HepG2 (cell line): ENCODE measurements at places on chromosomes 16 and 17. TPM values are rescaled to one million over a fixed set of nuclear protein-coding genes. Genes with fewer than 3 reads are reported as not detected.
A peak's percentile ranks its signal among the peaks of the same experiment; 100 is the strongest.

DNA sequence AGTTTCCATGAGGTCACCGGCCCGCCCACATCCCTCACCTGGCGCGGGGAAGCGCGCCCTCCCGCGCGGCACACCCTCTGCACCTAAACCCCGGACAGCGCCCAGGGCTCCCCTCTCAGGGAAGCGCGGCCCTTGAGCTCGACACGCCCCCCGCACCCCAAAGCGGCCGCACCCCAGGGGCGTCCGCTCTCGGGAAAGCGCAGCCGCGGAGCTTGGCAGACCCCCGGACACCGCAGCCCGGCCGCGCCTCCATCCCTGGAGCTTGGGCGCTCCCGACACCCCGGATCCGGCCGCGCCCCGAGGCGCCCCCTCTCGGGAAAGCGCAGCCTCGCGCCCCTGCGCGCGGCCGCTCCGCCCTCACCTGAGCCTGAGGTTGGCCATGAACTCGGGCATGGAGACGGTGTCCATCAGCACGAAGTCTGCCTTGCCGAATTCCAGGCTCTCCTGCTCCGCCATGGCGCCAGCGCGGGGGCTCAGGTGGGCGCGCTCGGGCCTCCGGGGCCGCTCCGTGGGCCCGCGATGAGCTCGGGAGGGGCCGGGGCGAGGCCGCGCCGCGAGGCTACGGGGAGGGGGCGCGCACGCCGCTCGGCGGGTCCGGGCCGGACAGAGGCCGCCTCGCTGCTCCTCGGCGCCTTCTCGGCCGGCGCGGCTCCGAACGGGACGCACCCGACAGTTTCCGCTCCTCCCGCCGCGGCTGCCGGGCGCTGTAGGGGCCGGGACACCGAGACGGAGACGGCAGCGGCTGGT lies at the start of gene MYO1D:
TSS of gene MYO1D (minus strand) at position 708 of the 747 bp plus-strand sequence. CDS start at position 456, 252 bp downstream.
- DNase-seq: peak; percentile 45
- peak within 1 kb of the TSS; percentile 63 for H3K27ac ChIP-seq
- H3K36me3 ChIP-seq: no peaks in the 10 kb centered on the region
- H3K27me3 ChIP-seq: no peaks in the 10 kb centered on the region
- peak within 1 kb of the TSS; percentile 78 for H3K4me3 ChIP-seq

GRCh38 chr17:77280304-77281121 lies 139.7 kb downstream of the SEC14L1 start:
- H3K4me3 ChIP-seq: peak overlapping the region; percentile 53
- H3K36me3 ChIP-seq: no peaks in the 10 kb centered on the region
- no peak for DNase-seq
- no peaks in the 10 kb centered on the region; the same call in 2 of the 3 replicates for H3K27me3 ChIP-seq
- peaks cover 41% of the 10 kb centered on the region for H3K4me1 ChIP-seq

DNA sequence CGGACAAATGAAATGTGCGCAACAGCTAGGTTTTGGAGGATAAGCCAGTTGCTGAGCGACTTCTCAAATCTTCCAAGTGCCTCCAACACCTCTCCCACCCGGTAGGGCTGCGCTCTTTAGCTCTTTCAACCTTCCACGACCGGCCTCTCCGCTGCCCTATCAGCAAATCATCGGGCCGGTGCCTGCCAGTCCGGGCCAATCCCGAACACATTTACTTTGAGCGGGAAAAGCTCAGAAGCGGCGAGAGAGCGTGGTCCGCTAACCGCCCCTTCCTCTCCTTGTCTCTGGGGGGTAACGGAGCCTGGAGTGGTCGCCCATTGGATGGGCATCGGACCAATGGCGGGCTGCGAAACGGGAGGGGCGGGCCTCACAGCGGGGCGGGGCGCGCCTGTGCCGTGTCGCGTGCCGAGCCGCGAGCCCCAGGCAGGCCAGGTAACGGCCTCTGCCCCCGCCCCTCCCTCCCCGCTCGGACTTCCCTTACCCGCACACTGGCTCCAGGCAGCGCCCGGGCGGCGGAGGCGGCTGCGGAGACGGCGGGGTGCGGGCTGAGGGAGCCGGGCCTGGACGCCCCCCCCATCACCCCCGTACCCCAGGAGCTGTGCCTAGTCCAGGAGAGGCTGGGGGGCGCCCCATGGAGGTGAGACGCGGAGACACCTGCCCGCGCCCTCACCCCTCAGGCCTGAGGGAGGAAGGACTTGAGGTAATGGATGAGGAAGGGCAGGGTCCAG lies at the start of gene MEIOC:
TSS of gene MEIOC (plus strand) at position 486 of the 728 bp plus-strand sequence. CDS start at position 632, 146 bp downstream.
- no peak for DNase-seq
- H3K4me3 ChIP-seq: no peak within 1 kb of the TSS
- H3K27me3 ChIP-seq: no peaks in the 10 kb centered on the region
- H3K36me3 ChIP-seq: no peaks in the 10 kb centered on the region

DNA sequence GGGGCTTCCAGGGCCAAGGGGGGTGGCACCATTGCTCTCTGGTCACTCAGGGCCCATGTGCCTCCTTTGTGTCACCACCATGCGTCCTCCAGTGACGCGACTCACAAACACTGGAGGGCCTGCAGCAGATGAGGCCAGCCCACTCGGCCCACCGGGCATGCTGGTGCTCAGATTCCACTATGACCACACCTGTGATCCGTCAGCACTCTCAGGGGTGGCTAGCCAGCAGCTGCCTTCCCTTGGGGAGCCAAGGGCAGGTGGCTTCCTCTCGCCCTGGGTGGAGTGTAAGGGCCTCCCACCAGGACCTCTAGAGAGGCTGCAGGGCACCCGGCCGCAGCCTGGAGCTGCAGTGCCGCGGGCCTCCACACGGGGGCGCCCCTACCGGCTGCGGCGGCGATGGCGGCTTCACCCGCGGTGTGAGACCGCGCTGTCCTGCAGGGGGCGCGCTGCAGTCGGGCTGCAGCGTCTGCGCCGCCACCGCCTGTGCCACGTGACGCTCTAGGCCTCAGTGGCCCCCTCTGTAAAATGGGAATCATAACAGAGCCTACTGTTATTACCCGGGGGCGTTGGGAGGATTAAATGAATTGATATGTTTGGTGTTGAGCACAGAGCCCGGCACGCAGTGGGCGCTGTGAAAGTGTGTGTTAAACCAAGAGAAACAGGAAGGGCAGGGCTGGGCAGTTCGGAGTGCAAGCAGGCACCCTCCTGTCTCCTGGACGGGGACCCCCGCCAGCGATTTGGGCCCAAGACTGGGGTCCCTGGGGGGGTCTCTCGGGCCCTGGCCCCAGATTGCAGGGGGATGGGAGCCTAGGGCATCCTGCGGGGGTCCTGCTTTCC lies 192.4 kb upstream of the GSE1 start:
- H3K27me3 ChIP-seq: peaks cover 5% of the 10 kb centered on the region
- H3K36me3 ChIP-seq: no peaks in the 10 kb centered on the region
- no peak overlapping the region for H3K27ac ChIP-seq

DNA sequence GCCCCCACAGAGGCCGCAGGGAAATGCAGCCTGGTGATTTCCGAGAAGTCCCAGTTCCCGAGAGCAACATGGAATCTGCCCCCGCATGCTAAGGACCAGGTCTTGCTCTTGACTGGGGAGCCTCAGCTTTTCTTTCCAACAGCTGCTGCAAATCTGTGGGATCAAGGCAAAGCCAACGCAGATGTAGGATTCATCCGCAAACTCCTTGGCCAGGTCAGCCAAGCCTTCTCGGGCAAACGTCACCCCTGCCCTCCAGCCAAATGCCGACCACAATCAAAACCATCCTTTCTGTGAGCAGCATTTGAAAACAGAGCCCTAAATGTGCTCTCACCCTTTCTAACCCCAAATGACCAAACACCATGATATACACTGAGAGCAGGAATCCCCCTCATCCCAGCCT lies 54.0 kb downstream of the MRM3 start:
- no peak overlapping the region for H3K4me3 ChIP-seq
- no peaks in the 10 kb centered on the region for H3K4me1 ChIP-seq
- peaks cover 1% of the 10 kb centered on the region; the same call in 1 of the 2 replicates for H3K36me3 ChIP-seq

- no peak overlapping the region for H3K27ac ChIP-seq
- no peaks in the 10 kb centered on the region for H3K27me3 ChIP-seq
- peaks cover 4% of the 10 kb centered on the region; the same call in 1 of the 2 replicates for H3K36me3 ChIP-seq
- H3K4me3 ChIP-seq: no peak overlapping the region
- H3K4me1 ChIP-seq: peaks cover 5% of the 10 kb centered on the region; the same call in 1 of the 2 replicates
These were observed 16.5 kb downstream of the FCSK start for GRCh38 chr16:70470927-70471341.

GRCh38 chr17:68981288-68981687 lies 26.1 kb upstream of the ABCA8 start:
- H3K36me3 ChIP-seq: no peaks in the 10 kb centered on the region
- no peaks in the 10 kb centered on the region for H3K27me3 ChIP-seq
- no peaks in the 10 kb centered on the region for H3K4me1 ChIP-seq
- H3K4me3 ChIP-seq: no peak overlapping the region
- H3K27ac ChIP-seq: no peak overlapping the region

DNA sequence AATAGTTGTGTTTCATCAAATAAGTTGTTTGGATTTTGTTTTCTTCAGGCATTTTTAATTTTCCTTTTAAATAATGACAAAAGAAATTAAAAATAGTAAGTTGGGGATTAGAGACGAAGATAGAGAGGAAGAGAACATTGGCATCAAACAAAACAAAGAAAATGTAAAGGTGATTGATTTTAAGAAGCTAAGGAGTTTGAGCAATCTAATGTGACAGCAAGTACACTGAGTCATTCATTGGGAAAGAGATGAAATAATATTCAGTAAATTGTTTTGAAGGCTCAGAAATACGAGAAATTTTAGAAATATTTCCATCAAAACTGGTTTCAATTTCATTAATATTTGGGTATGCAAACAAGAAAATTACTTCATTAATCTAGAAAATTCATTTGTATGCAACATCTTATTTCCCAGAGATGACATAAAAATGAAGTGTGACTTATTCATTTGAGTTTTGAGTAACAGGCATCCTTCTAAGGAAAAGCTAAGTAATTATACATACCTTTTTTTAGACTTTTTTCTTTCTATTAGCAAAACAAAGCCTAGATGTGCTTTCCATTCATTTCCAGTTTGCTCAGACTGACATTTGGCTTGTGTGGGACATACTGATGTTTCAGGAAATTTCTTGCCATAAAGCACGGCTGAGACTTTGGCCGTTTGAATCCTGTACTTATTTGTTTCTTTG lies 66.7 kb downstream of the COX10 start:
- H3K4me1 ChIP-seq: peaks cover 8% of the 10 kb centered on the region; the same call in 1 of the 2 replicates
- no peak for DNase-seq
- H3K27me3 ChIP-seq: no peaks in the 10 kb centered on the region

The PDE6G gene
- 1.0 and 1.4 TPM in 2 replicates for total RNA-seq

The SRCIN1 gene
- total RNA-seq: 0.90 and 1.2 TPM in 2 replicates
